Right atrium auricular region (tissue), 2 donors: ENCODE measurements at places on chromosomes 1 and 21.

DNA sequence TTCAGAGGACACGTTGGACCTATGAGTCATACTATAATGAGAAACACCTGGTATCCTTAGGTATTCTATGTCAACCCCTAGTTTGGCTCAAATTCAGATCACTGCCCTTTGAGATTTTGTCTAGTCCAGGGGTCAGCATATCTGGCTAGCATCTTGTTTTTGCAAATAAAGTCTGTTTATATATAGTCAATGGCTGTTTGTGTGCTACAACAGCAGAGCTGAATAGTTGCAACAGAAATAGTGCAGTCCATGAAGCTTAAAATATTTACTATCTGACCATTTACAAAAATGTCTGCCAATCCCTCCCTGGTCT lies 48.5 kb upstream of the EDEM3 start:
- no peaks in the 10 kb centered on the region for H3K27me3 ChIP-seq
- H3K27ac ChIP-seq, result no peak overlapping the region
- no peak overlapping the region for H3K4me3 ChIP-seq

- no peak overlapping the region for H3K4me3 ChIP-seq
- DNase-seq, result no peak
- no peaks in the 10 kb centered on the region for H3K27me3 ChIP-seq
- H3K4me1 ChIP-seq, result no peaks in the 10 kb centered on the region
- no peak overlapping the region for H3K27ac ChIP-seq
- H3K36me3 ChIP-seq, result no peaks in the 10 kb centered on the region
These were observed 6.2 kb upstream of the RRP1 start for GRCh38 chr21:43783098-43783700.

GRCh38 chr1:53892911-53893310 lies 1.1 kb upstream of the DIO1 start:
- no peaks in the 10 kb centered on the region for H3K36me3 ChIP-seq
- no peaks in the 10 kb centered on the region for H3K27me3 ChIP-seq
- no peak overlapping the region for H3K27ac ChIP-seq
- no peak for DNase-seq
- H3K4me3 ChIP-seq, result no peak overlapping the region

GRCh38 chr1:207361889-207362288 lies 40.4 kb downstream of the CD55 start:
- no peak overlapping the region for H3K4me3 ChIP-seq
- no peak for DNase-seq
- H3K27ac ChIP-seq, result no peak overlapping the region
- H3K27me3 ChIP-seq, result no peaks in the 10 kb centered on the region
- no peaks in the 10 kb centered on the region for H3K4me1 ChIP-seq

DNA sequence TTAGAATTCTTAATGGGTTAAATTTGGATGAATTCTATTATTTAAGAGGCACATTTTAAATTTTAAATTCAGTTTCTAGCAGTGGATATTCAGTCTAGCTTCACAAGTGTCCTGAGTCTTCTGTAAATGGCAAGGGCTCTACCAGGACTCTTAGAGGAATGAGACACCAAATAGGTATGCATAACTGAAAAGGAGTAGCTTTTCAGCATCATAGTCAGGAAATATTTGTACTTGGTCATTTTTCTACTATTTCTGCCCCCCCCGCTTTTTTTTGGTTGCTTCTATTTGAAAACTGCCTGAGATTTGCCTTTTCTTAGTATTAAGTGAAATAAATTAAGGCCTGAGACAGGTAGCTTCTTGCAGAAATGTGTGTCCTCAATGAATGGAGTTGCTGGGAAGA lies 80.2 kb downstream of the MAST2 start:
- no peak overlapping the region for H3K27ac ChIP-seq
- H3K4me1 ChIP-seq, result no peaks in the 10 kb centered on the region
- H3K36me3 ChIP-seq, result no peaks in the 10 kb centered on the region
